ENCODE measurements at places on chromosomes 12 and 14.

- DNase-seq, result no peak
These were observed 458.9 kb downstream of the NOVA1 start for GRCh38 chr14:26138764-26139445.

DNA sequence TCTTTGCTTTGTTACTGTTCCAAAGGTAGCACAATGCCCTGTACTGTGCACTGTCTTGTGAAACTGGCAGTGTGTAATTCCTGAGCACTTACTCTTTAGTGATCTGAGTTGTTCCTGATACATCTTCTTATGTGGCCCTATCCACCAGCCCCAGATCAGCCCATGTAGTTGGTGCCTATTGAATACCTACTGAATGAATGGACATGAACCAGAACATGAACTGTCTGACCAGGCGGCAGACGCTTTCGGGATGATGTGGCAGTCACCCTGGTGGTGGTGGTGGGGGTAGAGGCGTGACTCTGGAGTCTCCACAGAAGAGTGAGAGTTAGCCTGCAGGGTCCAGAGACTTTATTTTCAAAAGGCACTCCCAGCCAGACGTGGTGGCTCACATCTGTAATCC, 46.6 kb upstream of the PAPOLA start:
- DNase-seq, result no peak

DNA sequence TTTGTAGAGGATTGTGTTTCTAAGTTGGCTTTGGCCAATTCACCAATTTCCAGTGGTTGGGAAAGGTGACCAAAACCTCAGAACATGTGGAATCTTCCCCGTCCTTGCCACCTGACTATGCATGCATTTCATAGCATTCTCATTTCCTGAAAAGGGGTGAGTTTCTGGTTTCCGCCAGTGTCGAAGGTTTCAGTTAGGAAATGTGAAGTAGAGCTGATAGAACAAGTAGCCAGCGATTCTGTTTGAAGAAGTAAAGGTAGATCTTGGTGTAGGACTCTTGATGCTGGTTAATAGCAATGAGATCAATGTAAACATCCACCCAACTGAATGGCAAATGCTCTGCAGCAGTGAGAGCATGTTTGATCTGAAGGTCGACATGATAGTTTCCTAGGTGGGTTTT, 15.9 kb downstream of the SMOC1 start:
- no peak for DNase-seq

GRCh38 chr12:115943630-115944391, 333.7 kb downstream of the MED13L start:
- no peak for DNase-seq

GRCh38 chr12:109170324-109170723, 53.9 kb downstream of the ACACB start:
- no peak for DNase-seq

DNA sequence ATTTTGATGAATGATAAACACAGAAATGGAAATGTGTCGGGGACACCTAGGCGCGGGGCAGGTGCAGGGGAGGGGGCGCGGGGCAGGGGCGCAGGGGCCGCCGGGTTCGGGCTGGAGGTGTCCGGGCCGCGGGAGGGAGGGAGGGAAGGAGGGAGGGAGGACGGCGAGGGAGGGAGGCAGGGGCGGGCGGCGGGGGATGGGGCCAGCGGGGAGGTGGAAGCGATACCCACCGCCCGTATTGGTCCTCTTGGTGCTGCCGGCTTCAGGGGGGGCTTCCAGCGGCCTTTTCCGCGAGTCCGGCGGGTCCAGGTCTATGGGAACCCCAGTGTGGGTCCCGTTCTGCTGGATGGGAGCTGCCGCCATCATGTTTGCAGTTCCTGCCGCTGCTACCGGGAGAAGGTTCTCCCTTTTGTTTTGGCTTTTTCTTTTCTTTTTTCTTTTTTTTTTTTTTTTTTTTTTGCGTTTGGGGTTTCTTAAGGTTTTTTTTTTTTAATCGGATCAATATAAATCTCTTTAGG, 703 bp downstream of the NOVA1 start:
- no peak for DNase-seq

DNA sequence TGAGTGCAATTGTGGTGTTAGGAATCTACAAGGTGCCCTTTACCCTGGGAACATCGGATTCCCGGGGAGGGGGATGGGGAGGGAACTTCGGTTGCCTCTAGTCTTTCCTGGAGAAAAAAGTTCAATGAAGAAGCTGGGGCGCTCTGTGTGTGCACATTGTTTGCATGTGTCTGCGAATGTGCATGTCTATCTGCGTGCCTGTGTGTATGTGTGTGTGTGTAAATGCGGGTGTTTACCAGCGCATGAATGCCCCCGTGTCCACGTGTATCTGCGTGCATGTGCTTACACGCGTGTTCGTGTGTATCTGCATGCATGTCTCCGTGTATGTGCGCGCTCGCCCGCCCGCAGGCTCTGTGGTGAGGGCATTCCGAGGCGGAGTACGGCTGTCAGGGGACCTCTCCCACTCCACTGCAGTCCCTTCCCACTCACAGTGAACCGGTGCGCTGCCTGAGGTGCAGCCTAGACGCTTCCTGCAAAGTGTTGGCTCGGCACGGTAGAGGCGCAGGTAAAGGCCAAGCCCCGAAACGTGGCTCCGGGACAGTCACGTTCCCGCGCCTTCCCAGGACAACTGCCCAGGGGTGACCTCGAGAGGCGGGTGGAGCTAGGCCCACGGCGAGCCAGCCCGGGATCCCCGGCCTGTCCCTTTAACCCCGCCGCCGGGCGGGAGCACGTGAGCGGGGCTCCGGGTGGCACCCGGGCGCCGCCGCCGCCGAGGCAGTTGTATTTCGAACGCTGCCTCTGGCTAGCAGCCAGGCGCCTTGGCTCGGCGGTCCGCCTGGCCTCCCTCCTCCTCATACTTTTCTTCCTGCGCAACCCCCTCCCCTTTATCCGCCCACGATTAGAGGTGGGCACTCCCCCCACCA, 539 bp upstream of the HMGA2 start:
- no peak for DNase-seq

GRCh38 chr12:6061660-6062059, 62.8 kb downstream of the VWF start:
- no peak for DNase-seq

GRCh38 chr12:123992118-123992825, 19.3 kb downstream of the ZNF664 start:
- DNase-seq, result no peak

GRCh38 chr14:61342486-61342885, 21.1 kb downstream of the PRKCH start:
- peak; percentile 82 for DNase-seq

DNA sequence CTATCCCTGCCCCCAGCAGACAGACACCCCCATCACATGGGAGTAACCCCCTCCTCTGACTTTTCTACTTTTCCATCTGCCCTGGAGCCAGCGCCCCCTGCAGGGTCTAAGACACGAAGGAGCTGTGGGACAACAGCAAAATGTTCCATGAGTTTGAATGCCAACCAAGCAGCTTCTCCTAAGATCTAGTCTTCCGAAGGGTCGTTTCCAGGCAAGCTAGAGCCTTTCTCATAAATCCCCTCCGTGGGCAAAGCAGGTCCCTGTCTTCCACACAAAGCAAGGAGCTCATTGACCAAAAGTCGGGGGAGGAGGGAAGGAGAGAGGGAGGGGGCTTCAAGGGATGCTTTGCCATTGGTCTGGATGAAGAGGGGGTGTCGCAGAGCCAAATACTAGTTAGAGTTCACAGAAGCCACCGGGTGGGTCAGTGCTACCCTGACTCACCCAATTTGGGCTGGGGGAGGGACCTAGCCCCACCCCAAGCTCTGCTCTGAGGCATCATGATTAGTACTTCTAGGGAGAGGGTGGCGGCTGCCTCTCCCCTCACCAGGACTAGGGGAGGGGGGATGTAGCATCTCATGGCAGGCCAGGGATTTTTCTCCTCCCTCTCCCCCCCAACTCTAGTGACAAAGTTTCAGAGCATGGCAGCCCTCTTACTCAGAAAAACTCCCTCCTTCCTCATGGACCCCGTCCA, 1.6 kb downstream of the MSI1 start:
- no peak for DNase-seq

- DNase-seq, result no peak
These were observed 211.6 kb downstream of the SLC6A15 start for GRCh38 chr12:84701041-84701440.

DNA sequence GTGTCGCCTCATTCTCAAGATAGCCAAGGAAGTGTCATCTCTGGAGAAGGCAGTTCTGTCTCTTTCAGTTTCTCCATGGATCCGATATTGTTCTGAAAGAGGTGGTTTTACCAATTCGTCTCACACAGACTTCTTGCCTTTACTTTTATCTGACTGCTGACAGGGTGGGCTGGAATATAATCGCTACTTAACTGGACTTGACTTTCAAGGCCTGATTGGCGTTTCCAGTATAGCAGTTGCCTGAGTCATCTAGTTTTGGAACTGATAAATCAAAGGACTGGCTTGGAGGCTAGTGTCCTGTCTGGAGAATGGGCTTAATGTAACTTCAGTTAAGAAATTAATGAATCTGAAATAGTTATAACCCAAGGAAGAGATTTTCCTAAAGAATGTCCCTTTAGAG, 21.6 kb downstream of the PRKCH start:
- DNase-seq, result no peak

GRCh38 chr12:2550561-2551411, 244.0 kb upstream of the FKBP4 start:
- DNase-seq, result no peak

- no peak for DNase-seq
These were observed 37.5 kb downstream of the KCNA1 start for GRCh38 chr12:4947253-4947652.

GRCh38 chr12:30043151-30043847, 259.6 kb upstream of the TMTC1 start:
- DNase-seq, result no peak

DNA sequence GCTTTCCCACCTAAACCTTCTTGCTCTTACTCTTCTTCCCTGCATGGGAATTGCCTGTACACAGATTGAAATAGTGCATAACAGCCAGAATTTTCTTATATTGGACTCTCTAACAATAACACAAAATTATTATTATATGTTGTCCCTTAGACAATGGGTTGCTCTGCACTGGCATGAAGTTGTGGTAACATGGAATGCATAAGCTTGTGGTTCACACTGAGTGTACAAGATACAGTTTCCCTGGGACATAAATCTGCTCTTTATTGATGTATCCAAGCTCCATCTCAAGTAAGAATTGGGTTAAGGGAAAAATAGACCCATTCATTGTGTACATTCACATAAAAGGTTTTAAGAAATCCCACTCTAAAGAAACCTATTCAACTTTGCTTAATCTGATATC, 114.4 kb upstream of the NTF3 start:
- DNase-seq, result no peak

GRCh38 chr14:91092073-91092472, 21.8 kb upstream of the DGLUCY start:
- no peak for DNase-seq

GRCh38 chr12:132603240-132604150, 6.9 kb downstream of the LRCOL1 start:
- no peak for DNase-seq

GRCh38 chr14:89618811-89619551, 201.9 kb upstream of the FOXN3 start:
- peak; percentile 22 for DNase-seq

- DNase-seq, result peak; percentile 54
These were observed at the start of gene MARCHF9 for GRCh38 chr12:57754411-57755193. TSS of gene MARCHF9 (plus strand) at chr12:57755103. CDS start at chr12:57755529, 426 bp downstream.

DNA sequence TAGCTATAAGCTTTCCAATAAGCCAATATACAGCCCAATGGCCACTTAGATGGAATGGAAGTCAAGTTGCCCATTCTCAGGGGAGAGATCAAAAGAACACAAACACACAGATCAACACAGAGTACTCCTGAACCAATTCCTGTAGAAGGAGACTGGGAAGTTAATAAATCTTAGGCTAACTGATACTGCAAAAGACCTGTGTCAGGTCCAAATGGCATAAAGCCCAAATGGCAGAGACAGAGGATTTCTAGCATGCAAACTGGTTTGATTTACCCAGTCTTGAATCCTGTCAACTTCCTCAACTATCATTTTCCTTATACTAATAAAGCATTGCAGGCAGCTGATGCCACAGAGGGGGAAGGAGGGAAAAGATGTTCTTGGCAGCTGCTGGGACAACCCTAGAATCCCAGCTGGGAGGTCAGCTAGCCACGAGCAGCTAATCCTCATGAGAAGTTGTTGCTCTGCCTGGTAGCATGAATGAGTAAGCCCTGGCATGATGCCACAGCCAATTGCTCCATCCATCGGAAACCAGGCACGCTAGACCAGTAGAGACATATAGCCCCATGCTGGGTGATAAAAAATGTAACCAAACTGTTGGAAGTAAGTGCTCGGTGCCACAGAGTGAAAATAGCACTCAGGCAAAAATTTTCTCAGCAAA, 26.2 kb downstream of the ANG start:
- no peak for DNase-seq

- no peak for DNase-seq
These were observed 138.7 kb downstream of the TTC7B start for GRCh38 chr14:90677484-90678050.

DNA sequence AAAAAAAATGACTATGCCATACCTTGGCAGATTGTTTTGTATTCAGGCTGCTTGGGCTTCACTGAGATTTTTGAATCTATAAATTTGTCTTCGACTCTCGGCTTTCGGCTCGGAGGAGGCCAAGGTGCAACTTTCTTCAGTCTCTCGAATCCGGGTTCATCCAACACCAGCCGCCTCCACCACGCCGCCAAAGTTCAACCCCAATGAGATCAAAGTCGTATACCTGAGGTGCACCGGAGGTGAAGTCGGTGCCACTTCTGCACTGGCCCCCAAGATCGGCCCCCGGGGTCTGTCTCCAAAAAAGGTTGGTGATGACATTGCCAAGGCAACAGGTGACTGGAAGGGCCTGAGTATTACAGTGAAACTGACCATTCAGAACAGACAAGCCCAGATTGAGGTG, 12.4 kb upstream of the SPPL3 start:
- no peak for DNase-seq

DNA sequence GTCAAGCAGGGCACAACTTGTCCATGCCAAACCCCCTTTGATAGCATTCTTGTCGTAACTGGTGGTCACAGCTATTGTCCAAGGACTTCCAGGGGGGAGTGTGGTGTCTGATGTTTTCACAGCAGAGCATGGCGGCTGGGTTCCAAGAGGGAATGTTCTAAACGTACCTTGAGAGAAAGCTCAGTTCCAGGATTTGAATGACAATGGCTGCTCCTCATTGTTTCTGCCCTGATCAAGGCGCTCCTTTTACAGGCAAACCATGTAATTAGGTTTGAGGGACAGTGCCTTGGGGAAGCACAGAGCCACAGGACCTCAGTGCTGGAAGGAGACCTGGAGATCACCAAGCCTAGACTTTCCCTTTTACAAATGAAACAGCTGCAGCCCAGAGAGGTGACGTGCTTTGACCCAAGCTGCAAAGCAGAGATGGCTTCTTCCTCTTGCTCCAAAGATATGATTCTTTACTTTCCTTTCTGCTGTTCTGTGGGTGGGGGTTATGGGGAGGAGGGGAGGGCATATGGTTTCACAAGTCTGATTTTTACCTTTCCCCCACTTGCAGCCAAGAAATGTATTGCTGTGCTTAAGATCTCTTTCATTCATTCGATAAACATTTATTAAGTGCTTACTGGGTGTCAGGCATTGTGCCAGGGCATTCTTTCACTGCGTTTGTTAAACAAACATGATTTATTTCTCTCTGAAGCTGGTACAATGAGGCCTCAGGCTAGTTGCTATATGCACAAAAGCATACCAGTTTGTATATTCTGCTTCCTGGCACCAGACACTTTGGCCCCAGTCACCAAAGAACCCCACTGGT, 172.8 kb downstream of the KTN1 start:
- no peak for DNase-seq

GRCh38 chr12:24600551-24600950, 348.4 kb downstream of the BCAT1 start:
- no peak for DNase-seq

GRCh38 chr14:103126873-103127304, 3.6 kb downstream of the TNFAIP2 start:
- DNase-seq, result no peak
